ENCODE measurements at places on chromosomes 1 and 21.

- no peak for DNase-seq
Observed at GRCh38 chr21:44575307-44576024, 1.9 kb downstream of the KRTAP10-4 start.

- peak; percentile 80 for DNase-seq
Observed at GRCh38 chr1:54327386-54328065, 78.7 kb downstream of the SSBP3 start.

GRCh38 chr1:67175530-67176087, 9.4 kb downstream of the IL23R start:
- no peak for DNase-seq

GRCh38 chr1:2795926-2796325, 5.6 kb downstream of the TTC34 start:
- no peak for DNase-seq

- DNase-seq = no peak
Observed at GRCh38 chr1:221190249-221190648, 311.0 kb downstream of the HLX start.

- no peak for DNase-seq
Observed at GRCh38 chr1:3956527-3957170, 56.6 kb upstream of the C1orf174 start.
